ENCODE measurements at places on chromosomes 13 and 19. TPM values are rescaled to one million over a fixed set of nuclear protein-coding genes. Genes with fewer than 3 reads are reported as not detected.

DNA sequence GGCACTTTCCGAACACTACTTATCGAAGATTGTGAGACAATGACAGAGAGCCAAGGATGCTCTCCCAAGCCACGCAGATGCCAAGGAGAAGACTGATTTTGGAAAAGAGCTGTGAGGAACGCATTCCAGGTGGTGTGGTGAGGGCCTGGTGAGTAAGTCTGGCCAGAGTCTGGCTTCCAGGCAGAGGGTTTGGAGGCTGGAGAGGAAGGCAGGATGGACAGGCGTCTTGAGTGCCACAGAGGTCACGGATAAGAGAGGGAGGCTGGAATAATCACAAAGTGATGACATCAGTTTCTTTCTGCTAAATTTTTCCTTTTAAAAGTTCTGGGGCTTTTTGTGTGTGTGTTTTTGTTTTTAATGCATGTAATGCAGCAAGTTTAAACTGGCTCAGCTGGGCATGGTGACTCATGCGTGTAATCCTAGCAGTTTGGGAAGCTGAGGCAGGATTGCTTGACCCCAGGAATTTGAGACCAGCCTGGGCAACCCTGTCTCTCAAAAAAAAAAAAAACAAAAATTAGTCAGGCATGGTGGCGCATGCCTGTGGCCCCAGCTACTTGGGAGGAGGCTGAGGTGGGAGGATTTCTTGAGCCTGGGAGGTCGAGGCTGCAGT, 235.1 kb downstream of the NALCN start:
- peak; percentile 15 for DNase-seq

Gene FOXA3
- total RNA-seq = not detected

Gene C19orf33
- 1.4 TPM for total RNA-seq

Gene SGCG
- total RNA-seq = under 0.01 TPM

DNA sequence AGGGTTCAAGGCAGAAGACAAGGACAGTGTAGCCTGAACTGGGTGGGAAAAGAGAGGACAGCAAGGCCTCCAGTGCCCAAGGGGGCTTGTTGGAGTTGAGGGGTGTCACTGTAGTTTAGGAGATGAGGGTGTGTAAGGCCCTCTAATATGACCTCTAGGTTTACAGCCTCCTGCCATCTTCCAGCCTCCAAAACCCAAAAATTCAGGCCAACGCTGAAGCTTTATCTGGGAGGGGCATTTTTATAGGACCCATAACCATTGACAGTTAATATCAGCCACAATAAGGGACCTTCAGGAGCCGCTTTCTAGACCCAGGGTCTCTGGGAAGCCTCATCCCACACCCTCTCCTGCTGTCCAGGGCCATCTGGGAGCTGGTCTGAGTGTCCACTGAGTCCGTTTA, 2.8 kb downstream of the KLF1 start:
- DNase-seq = no peak

DNA sequence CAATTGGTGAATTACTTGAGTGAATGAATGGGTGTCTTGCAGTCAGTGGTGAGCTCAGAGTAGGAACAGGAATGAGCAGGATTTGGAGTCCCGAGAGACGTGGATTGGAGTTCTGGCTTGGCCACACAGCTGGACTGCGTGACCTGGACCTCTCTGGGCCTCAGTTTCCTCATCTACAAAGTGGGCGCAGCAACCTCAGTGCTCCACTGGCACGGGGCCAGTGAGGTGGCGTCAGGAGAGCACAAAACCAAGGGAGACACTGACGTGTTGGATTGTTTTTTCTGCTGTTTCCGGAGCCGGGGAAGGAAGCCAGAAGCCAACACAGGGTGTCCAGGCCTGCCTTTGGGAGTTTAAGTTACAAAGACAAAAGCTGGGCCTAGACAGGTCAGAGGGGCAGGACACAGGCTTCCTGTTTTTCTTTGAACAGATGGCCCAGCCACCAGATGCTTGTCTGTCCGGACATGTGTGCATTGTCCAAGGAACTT, 6.5 kb upstream of the DOCK6 start:
- DNase-seq = peak; percentile 84

DNA sequence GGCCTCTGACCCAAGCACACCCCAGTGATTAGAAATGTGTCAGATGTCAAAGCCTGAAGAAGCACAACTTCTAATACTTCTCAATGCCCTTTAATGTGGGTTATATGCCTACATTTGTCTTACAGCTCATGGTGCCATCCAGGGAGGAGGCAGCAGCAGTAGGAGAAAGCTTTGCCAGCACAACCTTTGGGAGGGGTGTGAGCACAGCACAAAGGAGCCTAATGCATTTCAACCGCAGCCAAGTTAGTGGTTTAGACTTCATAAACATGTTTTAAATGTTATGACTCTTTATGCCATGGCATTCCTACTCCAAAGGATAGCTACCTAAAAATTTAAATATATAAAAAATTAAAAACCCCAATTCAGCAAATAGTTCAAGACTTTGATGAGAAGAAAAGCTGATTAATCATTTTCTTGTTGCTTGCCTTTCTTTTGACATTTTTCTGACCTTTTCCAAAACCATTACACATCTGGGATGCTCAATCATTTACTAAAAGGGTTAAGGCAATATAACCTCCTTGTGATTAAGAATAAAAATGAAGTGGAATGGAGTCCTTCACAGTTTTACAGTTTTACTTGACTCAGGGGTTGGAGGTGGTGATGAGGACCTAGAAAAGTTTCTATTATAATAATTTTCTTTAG, 142.7 kb downstream of the DLEU7 start:
- no peak for DNase-seq

Gene TNFSF11
- not detected for total RNA-seq

GRCh38 chr13:94366677-94367076, 112.8 kb downstream of the DCT start:
- DNase-seq = no peak

GRCh38 chr13:90796474-90796873, 551.0 kb upstream of the MIR17HG start:
- DNase-seq = no peak

DNA sequence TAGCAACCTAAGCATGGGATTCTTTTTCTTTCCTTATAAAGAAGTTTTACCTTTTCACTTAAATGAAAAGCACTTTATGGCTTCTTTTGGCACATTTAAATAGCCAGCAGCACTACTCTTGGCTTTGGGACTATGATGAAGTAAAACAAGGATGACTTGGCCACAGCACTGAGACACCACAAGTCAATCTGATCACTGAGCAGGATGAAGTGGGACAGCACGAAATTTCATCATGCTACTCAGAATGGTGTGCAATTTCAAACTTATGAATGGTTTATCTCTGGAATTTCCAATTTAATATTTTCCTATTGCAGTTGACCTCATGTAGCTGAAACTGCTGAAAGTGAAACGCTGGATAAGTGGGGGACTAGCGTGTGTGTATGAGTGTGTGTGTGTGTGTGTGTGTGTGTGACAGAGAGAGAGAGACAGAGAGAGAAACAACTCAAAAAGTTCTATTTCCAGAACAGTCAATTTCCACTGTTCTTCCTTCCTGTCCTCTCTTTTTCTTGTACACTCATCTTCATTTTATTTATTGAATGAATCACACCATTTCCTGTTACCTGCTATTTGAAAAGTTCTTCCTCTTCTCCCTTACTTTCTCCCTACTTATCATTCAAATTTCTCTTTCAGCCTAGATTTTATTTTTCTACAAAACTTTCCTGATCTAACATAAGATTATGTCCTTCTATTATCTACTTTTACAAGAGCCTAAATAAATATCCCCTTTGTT, 414.2 kb upstream of the MIR17HG start:
- DNase-seq = no peak

- peak; percentile 57 for DNase-seq
These were observed 343.0 kb downstream of the PCDH9 start for GRCh38 chr13:66887088-66887487.

GRCh38 chr19:18430417-18431144, 7.4 kb downstream of the ISYNA1 start:
- no peak for DNase-seq

- DNase-seq = no peak
These were observed 170.0 kb upstream of the KL start for GRCh38 chr13:32845952-32846950.

GRCh38 chr19:33240181-33240771, 14.6 kb upstream of the SLC7A10 start:
- no peak for DNase-seq

- DNase-seq = no peak
These were observed 329.8 kb downstream of the KLF5 start for GRCh38 chr13:73388586-73388985.

Gene GNG7
- total RNA-seq = under 0.01 TPM

- no peak for DNase-seq
These were observed 1.4 kb downstream of the GRIN3B start for GRCh38 chr19:1001538-1002166.

Gene ZNF524
- 2.3 TPM for total RNA-seq

GRCh38 chr19:31478241-31478640, 129.0 kb upstream of the TSHZ3 start:
- DNase-seq = no peak

- no peak for DNase-seq
These were observed 55.8 kb upstream of the RFXAP start for GRCh38 chr13:36763126-36763722.

Gene RGCC
- 6.1 TPM for total RNA-seq

Gene USHBP1
- not detected for total RNA-seq

Gene NLRP4
- not detected for total RNA-seq

DNA sequence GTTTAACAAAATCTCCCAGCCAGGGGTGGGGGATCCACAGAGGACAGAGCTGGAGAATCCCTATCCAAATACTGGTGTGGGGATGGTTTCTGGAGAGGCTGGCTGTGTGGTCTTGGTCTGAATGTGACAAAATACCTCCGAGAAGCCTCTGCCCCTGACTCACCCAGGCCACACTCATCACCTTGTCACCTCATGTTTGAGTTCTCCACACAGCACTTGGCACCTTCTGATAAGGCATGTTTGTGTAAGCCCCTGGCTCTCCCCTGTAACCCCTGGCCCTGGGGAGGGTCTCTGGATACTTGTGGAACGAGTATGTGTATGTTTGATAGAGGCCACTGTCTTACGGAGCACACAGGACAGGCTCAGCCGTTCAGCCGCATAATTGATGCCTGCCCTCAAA, 14.7 kb downstream of the TECR start:
- DNase-seq = no peak

- no peak for DNase-seq
These were observed 166.8 kb downstream of the DCT start for GRCh38 chr13:94312511-94313216.

GRCh38 chr19:38711726-38712153, 32.5 kb downstream of the CAPN12 start:
- DNase-seq = peak; percentile 97

Gene KLF5
- 5.4 TPM for total RNA-seq

Gene PEAK3
- under 0.01 TPM for total RNA-seq

- DNase-seq = peak; percentile 97
These were observed 33.6 kb downstream of the ZNF383 start for GRCh38 chr19:37251308-37252229.

- peak; percentile 64 for DNase-seq
These were observed 6.9 kb downstream of the PEAK3 start for GRCh38 chr19:2274931-2275535.

DNA sequence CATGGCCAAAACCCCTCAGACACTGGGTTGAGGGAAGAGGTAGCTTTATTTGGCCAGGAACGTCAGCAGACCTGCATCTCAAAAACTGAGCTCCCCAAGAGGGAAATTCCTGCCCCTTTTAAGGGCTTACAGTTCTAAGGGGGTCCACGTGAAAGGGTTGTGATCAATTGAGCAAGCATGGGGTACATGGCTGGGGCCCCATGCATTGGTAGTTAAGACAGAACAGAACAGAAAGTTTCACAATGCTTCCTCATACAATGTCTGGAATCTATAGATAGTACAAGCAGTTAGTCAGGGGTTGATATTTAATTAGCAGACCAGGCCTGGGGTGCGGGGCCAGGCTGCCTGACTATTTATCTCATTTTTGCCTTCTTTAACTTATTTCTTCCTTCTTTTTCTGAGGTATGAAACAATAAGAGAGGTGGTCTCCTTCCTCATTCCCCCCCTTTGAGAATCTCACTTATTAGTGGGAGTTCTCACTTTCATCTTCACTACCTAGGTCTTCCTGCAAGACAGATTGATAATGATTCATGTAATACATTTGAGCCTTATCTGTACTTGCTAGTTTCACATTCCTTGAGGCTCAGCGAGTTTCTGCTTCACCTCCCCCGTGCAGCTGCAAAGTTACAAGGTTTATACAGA, 84.8 kb downstream of the SLC25A15 start:
- DNase-seq = no peak

DNA sequence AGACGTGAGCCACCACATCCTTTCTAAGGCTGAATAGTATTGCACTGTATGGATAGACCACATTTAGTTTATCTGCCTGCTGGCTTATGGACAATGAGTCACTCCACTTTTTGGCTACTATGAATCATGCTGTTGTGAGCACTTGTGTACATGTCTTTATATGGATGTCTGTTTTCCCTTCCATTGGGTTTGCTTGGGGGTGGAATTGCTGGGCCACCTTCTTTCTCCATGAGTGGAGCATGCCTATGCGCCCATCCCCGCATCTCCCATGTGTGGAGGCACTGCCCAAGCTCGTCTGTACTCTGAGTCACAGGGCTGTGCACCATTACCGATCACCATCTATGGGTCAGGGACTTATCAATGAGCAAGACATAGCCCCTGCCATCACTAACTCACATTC, 127.2 kb upstream of the GJB6 start:
- DNase-seq = peak; percentile 99

Measured in IMR-90 (cell line).